ENCODE measurements at places on chromosomes 6 and 20. TPM values are rescaled to one million over a fixed set of nuclear protein-coding genes. Genes with fewer than 3 reads are reported as not detected.

The RSPH9 gene
- not detected for total RNA-seq

DNA sequence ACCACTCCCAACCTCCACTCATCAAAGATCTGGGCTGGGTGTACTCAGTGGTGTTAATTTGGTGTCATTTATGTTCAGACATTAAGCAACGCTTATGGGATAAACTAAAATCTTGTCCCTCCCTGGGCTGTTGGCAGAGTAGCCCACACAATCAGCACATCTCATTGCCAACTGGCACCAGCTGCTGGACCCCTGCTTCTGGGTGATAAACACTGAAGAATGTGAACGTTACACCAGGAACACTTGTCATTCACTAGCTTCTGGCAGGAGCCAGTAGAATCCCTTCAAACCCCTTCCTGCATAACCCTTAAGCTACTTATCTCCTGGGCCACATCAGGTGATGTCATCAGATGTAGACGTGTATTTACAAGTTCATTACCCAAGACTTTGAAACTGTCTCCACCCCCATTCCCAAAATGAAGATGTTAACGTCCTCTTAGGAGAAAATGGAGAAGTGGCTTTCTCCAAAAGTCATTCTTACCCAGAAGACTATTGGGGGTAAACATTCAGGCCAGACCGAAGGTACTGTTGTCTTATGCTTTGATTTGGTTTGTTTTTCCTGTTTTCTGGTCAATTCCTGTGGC is 107.8 kb upstream of the CD93 start:
- H3K4me1 ChIP-seq, result no peaks in the 10 kb centered on the region
- H3K27ac ChIP-seq, result no peak overlapping the region
- no peaks in the 10 kb centered on the region for H3K27me3 ChIP-seq
- no peaks in the 10 kb centered on the region for H3K36me3 ChIP-seq
- no peak for DNase-seq
- H3K4me3 ChIP-seq, result no peak overlapping the region

The SSTR4 gene
- not detected for total RNA-seq

The MTFR2 gene
- total RNA-seq, result 2.2 TPM

- no peaks in the 10 kb centered on the region for H3K36me3 ChIP-seq
- no peaks in the 10 kb centered on the region for H3K4me1 ChIP-seq
- H3K27me3 ChIP-seq, result no peaks in the 10 kb centered on the region
- H3K27ac ChIP-seq, result no peak overlapping the region
- H3K4me3 ChIP-seq, result no peak overlapping the region
- no peak for DNase-seq
Measured at GRCh38 chr6:39773782-39774181, 18.4 kb upstream of the DAAM2 start.

Measured in colonic mucosa (tissue), 4 donors.